Progenitor cell of endocrine pancreas (in vitro differentiated cells): ENCODE measurements at places on chromosomes 1 and 21. TPM values are rescaled to one million over a fixed set of nuclear protein-coding genes. Genes with fewer than 3 reads are reported as not detected.

The DISC1 gene
- 5.2 and 6.1 TPM in 2 replicates for total RNA-seq

The SH2D5 gene
- 0.53 and 1.2 TPM in 2 replicates for total RNA-seq

The ANGPTL1 gene
- 0.22 TPM in 1 of 2 replicates, not detected in the other for total RNA-seq

The FLG2 gene
- total RNA-seq: not detected in 2 replicates

The DISP1 gene
- total RNA-seq: 9.1 and 9.3 TPM in 2 replicates

The ATG4C gene
- 13.0 and 13.2 TPM in 2 replicates for total RNA-seq
